CD4-positive, alpha-beta T cell treated with Interleukin-15 for 4 hours (primary cell): ENCODE measurements at places on chromosomes 16 and 17.
A peak's percentile ranks its signal among the peaks of the same experiment; 100 is the strongest.

DNA sequence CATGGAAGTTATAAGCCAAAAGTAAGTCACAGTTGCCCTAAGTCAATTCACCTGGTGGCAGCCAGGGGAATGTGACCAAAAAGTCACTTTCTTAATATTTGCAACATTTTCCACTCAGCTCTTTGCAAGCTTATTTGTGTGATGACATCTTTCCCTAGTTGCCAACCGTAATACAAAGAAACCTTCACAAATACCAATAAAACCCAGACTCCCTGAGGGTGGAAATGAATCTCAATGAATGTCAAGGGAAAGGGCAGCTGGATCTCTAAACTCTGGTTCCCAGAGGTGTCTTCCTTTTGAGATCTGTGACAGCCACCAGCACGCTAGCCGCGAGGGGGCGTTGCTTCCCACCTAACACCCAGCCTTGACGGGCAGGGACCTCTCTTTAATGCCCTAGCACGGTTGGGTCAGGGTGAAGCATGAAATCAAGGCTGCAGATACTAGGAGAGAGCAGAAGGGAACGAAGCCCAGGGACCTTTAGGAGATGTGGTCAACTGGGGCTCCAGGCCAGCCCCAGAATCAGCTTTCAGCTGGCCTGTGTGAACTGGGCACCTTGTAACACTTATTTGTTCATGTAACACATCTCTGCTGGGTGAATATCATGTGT lies 82.2 kb downstream of the CMC2 start:
- DNase-seq, result peak; percentile 11

GRCh38 chr16:71460236-71460635 lies 1.8 kb downstream of the ZNF23 start:
- DNase-seq, result no peak

DNA sequence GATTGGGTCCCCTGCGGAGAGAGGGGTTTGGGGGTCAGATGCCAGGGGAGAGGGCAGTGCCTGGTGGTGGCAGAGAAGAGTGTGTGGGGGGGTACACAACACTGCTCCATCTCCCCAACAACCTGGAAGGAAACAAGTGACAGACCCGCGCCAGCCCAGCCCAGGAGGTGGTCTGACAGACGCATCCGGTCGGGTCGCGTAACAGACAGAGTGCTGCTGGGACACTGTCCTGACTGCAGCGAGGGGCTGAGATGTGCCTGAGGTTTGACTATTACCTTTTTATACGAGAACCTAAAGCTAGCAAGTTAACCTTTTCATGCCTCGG lies 16.2 kb downstream of the UNC13D start:
- no peak for DNase-seq

DNA sequence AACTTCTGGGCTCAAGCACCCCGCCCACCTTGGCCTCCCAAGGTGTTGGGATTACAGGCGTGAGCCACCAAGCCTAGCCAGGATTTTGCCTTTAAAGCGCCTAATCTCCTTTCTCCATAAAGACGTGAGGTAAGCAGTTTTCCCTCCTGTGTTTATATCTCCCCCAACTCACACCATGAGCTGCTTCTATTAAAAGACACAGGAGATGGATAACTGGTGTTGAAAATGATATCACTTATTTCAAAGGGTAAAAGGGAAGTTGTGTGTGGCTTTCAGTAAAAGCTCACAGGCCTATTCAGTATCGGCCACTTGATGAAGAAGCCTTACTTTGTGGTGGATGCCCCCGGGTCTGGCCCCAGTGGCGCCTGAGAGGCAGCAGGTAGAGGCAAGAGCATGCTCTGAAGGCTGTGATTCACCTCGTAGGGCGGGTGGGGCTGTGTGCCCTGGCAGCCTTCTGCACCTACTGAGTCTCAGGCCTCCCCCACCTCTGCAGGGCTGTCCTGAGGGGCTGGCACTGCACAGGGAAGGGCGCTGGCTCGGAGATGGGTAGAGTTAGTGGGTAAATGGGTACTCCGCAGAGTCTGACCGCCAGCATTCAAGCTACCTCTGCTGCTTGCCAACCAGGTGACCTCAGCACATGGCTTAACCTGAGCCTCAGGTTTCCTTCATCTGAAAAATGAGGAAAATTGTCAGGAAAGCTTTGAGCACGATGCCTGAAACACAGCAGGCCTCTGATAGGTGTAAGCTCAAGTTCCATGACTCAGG lies 146.8 kb downstream of the CLEC16A start:
- DNase-seq, result no peak

DNA sequence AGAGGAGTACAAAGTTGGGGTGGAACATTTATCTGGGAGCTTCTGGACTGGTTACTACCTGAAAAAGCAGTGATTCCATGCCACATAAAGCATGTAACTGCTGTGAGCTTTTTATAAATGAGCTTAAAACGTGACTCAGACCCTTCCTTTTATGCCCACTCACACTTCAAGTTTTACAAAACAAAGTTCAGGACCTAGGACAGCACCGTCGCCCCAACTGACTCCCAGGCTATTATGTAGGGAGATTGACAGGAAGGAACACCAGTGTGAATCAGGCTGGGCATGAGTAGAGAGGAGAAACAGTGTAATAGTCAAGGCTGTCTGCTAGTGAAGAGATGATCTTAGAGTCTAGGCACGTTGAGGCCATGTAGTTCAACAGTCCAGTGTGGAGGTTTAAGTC lies 91.6 kb upstream of the DNAH9 start:
- DNase-seq, result no peak

DNA sequence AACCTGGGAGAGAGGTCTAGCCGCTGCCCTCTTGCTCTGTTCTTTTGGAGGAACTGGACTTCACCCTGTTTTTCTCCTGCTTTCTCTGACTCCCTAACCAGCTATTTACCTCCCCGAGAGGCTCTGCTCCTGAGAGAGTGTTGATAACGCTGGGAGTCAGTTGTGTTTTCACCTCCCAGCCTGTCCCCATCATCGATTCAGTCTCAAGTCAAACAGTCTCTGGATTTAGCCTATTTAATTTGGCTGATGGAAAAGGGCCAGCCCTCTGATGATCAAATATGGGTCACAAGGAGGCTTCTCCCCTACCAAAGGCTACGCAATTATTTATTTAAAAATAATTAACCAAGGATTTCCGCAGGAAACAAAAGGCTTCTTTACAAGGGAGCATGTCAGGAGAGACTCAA lies 31.8 kb downstream of the HNF1B start:
- DNase-seq, result no peak

DNA sequence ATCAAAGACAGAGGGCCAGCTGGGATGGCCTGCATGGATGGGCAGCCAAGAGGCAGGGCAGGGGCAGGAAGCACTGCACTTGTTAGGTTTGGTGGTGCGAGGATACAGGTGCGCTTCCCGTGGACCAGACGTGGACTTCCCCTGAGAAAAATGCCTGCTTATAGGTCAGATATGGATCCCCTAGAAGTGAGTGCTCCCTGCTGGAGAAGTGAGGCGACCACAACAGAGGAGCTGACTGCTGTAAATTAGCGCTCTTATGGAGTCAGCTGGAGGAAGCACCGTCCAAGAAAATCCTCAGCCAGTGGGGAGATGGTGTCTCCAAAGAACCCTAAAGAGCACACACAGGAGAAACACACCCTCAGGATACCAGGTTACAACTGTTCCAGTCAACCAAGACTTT lies 27.7 kb upstream of the CCDC182 start:
- no peak for DNase-seq

GRCh38 chr17:4703330-4703691 lies 626 bp downstream of the PELP1 start:
- no peak for DNase-seq

DNA sequence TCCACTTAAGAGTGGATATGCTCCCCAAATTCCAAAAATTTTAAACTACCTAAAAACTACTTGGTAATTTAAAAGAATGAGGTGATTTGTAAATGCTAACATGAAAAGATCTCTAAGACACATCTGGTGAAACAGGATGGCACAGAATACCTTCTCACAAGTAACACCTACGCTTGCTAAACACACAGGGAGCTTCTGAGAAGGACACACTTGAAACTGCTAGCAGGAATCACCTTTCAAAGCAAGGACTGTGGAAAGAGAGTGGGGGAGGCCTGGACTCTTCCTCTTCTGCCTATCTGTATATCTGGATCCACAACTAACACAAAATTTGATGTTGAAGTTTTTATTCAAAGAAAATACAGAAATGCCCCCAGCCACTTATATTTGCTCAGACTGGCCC lies 52.4 kb downstream of the CYTH1 start:
- no peak for DNase-seq

DNA sequence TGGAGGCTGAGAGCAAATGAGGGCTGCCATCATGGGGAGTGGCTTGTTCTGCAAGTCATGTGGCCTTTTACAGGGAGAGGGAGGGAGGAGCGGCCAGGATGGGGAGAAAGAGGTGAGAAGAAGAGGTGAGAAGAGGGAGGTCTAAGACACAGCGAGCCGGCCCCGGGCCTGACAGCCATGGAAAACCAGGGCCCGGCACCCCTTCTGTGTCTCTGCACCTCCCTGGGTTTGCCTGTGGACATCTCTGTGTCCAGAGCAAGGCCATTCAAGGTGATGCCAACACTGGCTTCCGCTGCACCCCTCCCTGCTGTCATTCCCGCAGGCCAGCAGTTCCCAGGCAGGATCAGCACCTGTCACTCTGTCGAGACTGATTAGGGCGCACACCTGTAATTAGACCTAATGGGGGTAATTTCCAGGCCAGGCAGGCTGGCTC lies 75.6 kb downstream of the MGAT5B start:
- no peak for DNase-seq

GRCh38 chr17:62652251-62653001 lies 25.0 kb downstream of the MRC2 start:
- peak; percentile 19 for DNase-seq

DNA sequence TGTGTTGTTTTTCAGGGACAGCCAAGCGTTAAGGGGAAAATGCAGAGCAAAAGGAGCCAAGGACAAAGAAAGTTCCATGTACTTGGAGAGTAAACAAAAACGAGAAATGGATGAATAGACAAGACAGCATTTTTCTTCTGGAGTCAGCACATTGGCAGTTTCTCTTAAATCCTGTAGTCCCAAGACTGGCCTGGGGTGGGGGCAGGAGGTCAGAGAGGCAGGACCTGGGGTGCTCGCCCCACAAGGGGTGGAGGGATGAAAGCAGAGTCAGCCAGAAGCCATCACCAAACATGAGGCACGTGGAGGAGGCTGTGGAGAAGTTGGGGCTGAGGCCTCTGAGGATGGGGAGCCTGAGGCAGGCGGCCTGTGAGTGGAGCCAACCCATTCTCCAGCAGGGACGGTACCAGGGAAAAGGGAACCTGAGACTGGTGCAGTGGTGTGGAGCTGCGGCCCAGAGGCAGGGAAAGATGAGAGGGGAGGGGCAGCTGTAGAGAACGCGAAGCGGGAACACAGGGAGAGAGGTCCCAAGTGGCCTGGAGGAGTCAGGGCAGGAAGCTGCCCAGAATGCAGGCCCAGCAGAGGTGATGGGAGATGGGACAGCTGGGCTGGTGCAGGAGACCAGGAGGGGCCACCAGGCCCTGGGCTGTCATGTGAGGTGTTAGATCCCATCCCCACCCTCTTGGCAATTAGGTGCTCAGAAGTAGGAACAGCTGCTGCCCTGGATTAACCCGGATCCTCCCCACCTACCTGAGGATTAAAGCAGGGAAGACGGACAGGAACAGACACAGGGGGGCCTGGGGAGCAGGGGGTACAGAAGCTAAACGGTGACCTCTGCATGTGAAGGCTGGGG lies 3.3 kb downstream of the TLCD3B start:
- DNase-seq, result no peak

DNA sequence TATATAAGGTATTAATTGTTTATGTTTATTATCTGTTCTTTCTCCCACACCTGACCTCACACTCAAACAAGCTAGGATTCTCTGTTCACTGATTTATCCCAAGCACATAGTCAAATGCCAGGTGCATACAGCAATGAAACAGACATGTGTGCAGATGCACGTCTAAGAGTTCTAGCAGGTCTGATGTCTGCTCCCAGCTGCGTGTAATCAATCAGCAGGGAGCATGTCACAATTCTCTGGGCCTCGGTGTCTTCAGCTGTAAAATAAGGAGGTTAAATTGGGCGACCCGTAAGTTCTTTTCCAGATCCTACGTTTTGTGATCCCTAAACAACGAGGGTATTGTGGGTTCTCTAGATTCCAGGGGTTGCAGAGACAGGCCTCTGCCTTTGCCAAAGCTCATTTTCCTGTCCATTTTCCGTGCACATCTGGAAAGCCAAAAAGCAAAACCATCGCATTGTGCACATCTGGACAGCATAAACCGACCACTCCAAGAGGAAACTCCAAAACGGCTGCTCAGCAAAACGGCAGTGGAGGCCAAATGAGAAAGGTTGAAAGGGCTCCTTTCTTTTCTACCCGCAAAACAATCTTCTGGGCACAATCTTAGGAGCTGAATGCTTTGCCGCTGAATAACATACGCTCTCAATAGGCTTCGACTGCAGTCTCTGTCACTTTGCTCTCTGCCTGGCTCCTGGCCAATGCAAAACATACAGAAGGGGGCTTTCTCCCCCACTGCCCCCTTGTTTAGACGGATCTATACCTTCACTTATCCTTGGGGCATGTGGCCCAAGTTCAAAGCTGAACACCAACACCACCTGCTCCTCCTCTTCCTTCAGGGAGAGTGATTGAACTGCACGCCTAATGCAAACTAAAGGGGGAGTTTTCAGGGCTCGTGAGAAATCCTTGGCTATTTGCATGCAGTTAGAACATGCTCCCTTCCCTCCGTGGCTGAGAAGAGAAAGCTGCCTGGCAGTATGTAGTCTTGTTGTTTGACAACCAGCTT lies 426.3 kb downstream of the SLC39A11 start:
- no peak for DNase-seq

DNA sequence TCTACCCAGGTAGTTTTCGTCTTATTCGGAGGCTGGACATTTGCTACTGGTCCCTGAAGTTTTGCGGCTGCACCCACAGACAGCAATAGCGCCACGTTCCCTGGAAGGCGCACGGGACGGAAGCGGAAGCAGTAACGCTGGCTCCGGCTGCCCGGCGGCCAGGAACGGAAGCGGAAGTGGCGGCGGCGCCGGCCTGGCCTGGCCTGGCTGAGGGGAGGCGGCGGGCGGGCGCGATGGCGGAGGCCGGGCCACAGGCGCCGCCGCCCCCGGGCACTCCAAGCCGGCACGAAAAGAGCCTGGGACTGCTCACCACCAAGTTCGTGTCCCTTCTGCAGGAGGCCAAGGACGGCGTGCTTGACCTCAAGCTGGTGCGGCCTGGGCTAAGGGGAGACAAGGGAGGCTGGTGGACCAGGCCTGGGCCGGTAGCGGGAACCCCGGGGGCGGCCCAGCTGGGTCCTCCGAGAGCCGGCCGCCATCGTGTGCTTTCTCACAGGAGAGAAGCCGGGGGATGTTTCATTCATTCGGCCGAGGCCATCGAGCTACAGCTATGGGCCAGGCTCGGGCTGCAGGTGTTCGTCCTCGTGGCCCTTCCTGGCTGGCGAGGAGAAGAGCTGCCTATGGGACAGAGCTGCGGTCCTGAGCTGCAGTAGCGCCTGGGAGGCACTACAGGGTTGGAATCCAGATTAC lies at the start of gene E2F4:
Gene E2F4, plus strand, starts transcription at position 161 of the 687 bp plus-strand sequence. Its CDS starts 73 bp downstream, at position 234.
- DNase-seq, result peak; percentile 86

DNA sequence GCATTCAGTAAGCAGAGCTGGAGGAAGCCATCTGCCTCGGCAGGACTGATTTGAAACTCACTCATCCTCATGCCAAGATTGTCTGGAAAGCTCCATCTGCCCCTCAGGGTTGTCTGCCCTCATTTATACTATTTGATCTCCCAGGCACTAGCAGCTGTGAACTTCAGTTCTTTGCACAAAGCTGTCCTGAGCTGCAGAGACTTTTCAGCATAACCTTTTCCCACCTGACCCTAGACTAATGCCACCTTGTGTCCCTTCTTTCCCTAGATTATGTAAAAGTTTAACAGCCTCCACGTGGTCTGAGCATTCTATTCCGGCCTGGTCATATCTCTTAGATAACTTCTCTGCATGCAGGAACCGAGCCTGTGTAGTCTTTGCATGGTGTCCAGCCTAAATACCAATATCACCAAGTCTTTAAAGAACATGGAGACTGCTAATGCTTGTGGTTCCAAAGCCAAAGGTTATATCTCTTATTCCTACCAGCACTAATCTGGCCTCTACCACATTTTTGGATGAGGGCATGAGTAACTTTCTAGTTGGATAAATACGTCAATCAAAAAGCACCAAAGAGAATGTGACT lies 29.1 kb downstream of the STAT5A start:
- DNase-seq, result no peak
